ENCODE measurements at places on chromosomes 11 and 22.
A peak's percentile ranks its signal among the peaks of the same experiment; 100 is the strongest.

GRCh38 chr22:29734838-29735237, 15.0 kb downstream of the CABP7 start:
- no peak for ATAC-seq

- no peak for ATAC-seq
Measured at GRCh38 chr11:130792772-130793171, 123.5 kb downstream of the SNX19 start.

DNA sequence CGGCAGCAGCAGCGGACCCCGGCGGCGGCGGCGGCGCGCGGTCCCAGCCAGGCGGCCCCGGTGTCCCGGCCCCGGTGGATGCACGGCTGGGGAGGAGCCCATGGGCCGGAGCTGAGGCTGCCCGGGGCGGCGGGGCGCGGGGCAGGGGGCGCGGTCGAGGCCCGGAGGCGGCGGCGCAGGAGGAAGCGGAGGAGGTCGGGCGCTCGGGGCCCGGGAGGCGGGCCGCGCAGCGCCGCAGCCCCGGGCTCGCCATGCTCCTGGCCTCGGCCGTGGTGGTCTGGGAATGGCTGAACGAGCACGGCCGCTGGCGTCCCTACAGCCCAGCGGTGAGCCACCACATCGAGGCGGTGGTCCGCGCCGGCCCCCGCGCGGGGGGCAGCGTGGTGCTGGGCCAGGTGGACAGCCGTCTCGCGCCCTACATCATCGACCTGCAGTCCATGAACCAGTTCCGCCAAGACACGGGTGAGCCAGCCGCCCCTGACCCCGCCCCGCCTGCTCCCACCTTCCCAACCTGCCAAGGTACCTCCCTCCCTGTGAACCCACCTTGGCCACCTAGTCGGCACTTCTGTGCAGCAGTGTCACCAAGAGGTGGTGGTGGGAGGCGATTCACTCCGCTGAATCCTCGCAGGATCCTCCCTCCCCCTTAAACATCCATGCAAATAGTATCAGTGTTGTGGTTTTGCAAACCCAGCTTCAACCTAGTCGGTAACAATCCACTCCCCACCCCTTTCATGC, 580 bp downstream of the DTX4 start:
- ATAC-seq, result peak; percentile 11

- peak; percentile 77 for ATAC-seq
Measured at GRCh38 chr11:5291207-5291838, 10.4 kb downstream of the OR51B4 start.

- no peak for ATAC-seq
Measured at GRCh38 chr11:69265210-69265609, 28.7 kb upstream of the MYEOV start.

GRCh38 chr22:34255042-34255441, 334.8 kb upstream of the LARGE1 start:
- ATAC-seq, result no peak

- no peak for ATAC-seq
Measured at GRCh38 chr11:31641477-31642062, 132.0 kb downstream of the ELP4 start.

DNA sequence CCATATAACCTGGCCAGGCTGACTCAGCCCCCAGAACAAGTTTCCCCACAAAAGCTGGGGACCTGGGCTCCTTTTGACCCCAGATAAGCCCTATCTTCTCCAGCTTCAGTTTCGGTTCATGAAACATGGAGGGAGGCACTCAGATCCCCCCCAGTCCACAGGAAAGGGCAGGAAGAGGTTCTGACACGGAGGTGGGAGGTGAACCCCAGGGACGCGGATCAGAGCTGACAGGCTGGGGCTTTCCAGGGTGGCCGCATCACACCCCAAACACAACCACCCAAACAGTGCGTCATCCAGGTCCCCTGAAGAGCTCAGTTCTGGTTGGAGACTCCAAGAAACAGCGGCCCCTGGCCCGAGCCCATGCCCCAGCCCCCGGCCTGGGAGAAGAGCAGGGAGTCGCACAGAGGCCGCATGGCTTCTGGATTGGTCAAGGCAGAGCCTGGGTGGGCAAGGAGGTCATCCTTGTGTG, 44.3 kb upstream of the A4GALT start:
- no peak for ATAC-seq

DNA sequence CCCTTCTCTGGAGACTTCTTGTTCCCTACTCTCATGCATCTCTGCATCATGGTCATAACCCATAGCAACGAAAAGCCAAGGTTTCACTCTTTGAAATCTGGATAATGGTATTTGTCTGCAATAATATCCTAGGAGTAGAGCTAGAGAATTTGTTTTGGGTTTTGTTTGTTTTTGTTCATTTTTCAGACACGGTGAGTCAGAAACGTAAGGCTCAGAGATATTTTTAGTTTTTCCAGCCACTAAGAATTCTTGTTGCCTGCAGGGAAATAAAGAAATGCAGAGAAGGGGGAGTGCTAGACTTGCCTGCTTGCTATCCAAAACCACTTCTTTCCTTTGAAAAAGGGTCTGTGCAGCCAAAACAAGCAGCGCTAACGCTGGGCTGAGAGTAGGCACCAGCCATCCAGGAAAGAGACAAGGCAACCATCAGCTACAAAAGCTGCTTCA, 26.0 kb downstream of the POU2AF3 start:
- ATAC-seq, result peak; percentile 22

DNA sequence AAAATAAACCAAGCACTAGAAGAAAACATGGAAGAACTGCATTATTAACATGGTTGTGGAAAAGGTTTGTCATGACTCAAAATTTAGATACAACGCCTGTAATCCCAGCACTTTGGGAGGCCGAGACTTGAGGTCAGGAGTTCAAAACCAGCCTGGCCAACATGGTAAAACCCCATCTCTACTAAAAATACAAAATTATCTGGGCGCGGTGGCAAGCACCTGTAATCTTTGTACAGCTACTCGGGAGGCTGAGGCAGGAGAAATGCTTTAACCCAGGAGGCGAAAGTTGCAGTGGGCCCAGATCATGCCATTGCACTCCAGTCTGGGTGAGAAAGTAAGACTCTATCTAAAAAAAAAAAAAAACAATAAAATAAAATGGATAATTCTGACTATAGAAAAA, 23.7 kb downstream of the GNB1L start:
- ATAC-seq, result no peak

DNA sequence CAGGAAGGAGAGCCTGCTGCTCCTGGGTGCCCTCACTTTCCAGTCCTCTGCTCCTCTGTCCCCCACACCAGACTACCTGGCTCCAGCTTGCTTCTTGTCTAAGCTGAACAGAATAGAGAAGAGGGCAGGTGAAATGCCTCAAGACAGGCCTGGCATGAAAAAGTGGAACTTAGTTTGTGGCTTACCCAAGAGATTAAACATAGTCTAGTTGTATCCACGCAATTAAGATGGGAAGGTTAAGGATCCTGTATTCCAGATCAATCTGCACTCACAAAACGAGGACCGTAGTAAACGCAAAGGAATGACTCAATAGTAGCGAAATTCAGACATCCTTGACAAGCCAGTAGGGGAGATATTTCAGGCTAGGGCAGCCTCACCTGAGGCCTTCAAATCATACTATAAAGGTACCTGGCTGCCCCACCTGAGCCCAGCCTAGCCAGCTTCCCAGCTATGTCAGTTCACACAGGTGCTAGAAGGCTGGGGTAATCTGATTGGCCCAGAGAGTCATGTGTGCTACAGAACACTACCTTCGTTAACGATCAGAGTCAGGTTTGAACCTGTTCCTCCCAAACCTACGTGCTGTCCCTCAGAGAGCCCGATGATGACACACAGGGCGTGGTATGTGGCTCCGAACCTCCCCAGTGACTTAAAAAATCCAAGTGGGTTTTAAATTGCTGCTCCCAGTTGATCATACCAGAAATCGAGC, 46.5 kb downstream of the AHNAK start:
- ATAC-seq, result no peak
